ENCODE measurements at places on chromosomes 7 and 10. TPM values are rescaled to one million over a fixed set of nuclear protein-coding genes. Genes with fewer than 3 reads are reported as not detected.

The TAS2R3 gene
- 0.61 TPM for total RNA-seq

The BET1 gene
- 11.2 TPM for total RNA-seq

The FLNC gene
- 552 TPM for total RNA-seq

The SLC13A1 gene
- not detected for total RNA-seq

The POU6F2 gene
- total RNA-seq = 0.16 TPM

The ALOX5 gene
- total RNA-seq = 1.8 TPM

The BBIP1 gene
- 28.3 TPM for total RNA-seq

The HOXA7 gene
- total RNA-seq = not detected

- H3K27me3 ChIP-seq = peaks cover 6% of the 10 kb centered on the region
- no peak for DNase-seq
- no peak overlapping the region for H3K4me3 ChIP-seq
- H3K27ac ChIP-seq = no peak overlapping the region
Measured at GRCh38 chr10:26952094-26952493, 91.3 kb upstream of the ABI1 start.

DNA sequence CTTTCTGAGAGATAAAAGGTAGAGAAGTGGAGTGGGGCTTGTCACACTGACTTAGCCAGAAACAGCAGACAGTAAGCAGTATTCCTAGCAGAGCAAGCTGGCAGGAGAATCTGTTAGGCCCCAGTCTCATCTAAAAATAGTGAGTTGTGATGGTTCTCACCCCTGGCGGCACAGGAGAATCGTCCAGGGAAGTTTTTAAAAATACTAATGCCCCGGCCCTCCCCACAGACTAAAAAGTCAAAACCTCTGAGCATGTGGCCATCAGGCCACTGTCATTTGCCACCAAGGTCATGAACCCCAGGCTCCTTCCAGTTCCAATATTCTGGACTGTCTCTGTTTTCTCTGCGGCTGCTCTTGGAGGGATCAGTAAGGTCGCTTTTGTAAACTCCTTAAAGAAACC, 34.0 kb downstream of the LYZL1 start:
- H3K4me1 ChIP-seq = no peaks in the 10 kb centered on the region
- peak overlapping the region; percentile 77 for H3K27ac ChIP-seq
- no peaks in the 10 kb centered on the region for H3K36me3 ChIP-seq
- peaks cover 5% of the 10 kb centered on the region for H3K27me3 ChIP-seq
- no peak overlapping the region for H3K4me3 ChIP-seq
- DNase-seq = no peak

DNA sequence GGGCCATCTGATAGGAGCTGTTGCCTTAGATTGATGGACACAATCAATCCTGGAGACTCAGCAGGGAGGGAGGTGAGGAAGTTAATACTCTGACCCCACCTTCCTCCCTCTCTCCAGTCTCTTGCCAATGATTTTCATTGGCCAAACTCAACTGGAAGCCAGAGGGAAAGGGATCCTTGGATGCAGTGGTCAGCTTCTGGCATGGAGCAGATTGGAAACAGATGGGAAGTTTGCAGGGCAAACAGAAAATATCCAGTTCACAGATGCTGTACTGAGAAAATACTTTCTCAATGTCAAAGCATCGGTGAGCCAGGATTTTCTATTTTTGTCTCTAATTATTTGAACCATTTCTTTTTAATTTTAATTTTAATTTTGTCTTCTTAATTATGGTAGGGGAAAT, 170.8 kb downstream of the BBS9 start:
- H3K27me3 ChIP-seq = no peaks in the 10 kb centered on the region
- no peaks in the 10 kb centered on the region for H3K4me1 ChIP-seq
- no peak overlapping the region for H3K4me3 ChIP-seq

DNA sequence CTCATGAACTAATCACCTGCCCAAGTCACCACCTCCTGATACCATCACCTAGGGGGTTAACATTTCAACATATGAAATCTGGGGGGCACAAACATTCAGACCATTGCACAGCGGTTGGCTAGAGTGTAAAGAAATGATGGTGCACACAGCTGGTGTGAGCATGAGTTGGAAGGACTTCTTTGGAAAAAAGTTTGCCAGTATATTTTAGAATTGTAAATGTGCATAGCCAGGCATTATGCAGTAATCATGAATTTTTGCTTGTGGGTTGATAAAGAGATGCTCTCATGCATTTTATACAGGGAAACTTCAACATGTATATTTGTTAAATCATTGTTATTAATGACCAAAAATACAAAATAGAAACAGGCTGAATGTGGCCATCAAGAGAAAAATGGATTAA, 100.0 kb downstream of the VWC2 start:
- no peak overlapping the region for H3K4me3 ChIP-seq
- peaks cover 5% of the 10 kb centered on the region for H3K4me1 ChIP-seq
- no peak for DNase-seq
- no peaks in the 10 kb centered on the region for H3K27me3 ChIP-seq
- no peaks in the 10 kb centered on the region for H3K36me3 ChIP-seq

DNA sequence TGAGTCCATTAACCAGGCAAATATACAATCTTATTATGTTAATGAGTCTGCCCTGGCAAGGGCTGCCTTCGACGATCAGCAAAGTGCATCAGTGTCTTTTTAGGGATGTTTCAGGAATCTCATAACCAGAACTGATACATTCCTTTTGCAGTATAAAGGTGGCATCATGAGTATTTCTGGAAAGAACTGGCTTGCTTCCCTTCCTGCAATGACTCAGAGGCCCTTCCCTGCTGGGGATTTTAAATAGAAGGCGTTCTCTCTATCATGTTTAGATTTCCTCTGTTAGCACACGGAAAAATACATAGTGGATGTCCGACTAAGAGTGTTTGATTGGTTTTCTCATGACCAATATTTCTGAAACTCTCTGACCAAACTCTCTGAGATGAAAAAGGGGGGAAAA, 1.8 kb downstream of the NPS start:
- no peaks in the 10 kb centered on the region for H3K4me1 ChIP-seq
- DNase-seq = no peak
- H3K4me3 ChIP-seq = no peak overlapping the region
- no peaks in the 10 kb centered on the region for H3K27me3 ChIP-seq

DNA sequence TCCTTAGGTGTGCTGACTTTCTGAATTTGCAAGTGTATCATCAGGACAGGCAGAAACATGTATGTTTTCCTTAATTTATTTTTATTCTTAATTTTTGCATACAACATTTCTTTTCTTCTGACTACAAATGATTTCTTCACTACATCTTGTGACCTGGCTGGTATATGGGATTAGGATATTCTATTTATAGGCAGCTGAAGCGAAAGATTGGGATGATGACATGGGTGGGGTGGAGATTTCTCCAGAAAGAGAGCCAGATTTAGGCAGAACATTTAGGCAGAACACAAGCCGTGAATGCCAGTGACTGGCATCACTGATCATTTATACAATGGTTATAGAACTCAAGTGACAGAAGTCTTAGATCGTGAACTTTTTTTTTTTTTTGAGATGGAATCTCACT, 256.7 kb downstream of the KLF6 start:
- H3K4me1 ChIP-seq = peaks cover 42% of the 10 kb centered on the region
- peak overlapping the region; percentile 58 for H3K27ac ChIP-seq
- H3K36me3 ChIP-seq = no peaks in the 10 kb centered on the region
- H3K4me3 ChIP-seq = no peak overlapping the region
- H3K27me3 ChIP-seq = no peaks in the 10 kb centered on the region

- no peaks in the 10 kb centered on the region for H3K36me3 ChIP-seq
- no peak for DNase-seq
- H3K27ac ChIP-seq = no peak overlapping the region
- no peak overlapping the region for H3K4me3 ChIP-seq
Measured at GRCh38 chr7:78539825-78540224, 741.3 kb downstream of the PHTF2 start.

DNA sequence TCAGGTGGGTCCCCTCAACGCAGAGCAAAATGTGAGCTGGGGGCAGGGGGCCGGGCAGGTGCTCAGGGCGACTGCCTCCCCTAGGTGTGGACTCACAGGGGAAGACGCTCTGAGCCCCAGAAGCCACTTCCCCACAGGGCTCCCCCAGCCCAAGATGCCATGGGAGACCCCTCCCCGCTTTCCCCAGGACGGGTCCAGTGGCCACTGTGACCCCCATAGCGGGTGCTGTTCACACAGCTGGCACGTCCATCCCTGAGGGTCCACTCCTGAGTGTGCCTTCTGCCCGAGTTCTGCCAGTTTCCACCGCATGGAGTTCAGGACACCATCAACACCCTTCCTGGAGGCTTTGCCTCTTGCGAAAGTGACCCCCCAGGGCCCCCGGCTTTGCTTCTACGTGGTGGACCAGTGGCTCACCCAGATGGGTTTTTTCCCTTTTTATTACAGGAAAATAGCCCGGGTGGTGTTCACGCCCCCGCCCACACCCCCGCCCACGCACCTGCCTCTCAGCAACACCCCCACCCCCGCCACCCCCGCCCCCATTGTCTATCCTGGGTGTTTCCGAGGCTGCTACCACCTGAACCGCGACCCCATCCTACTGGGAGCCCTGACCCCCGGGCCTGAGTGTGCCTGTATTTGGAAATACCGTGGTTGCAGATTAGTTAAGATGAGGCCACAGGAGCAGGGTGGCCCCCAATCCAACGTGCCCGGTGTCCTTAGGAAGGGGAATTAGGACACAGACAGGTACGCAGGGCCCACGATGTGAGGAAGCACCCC, 32.0 kb downstream of the ADAP1 start:
- no peak for DNase-seq
- H3K4me3 ChIP-seq = no peak overlapping the region
- H3K4me1 ChIP-seq = peaks cover 3% of the 10 kb centered on the region
- H3K27me3 ChIP-seq = no peaks in the 10 kb centered on the region
- H3K36me3 ChIP-seq = no peaks in the 10 kb centered on the region

GRCh38 chr7:42082144-42082543, 154.9 kb downstream of the GLI3 start:
- H3K36me3 ChIP-seq = no peaks in the 10 kb centered on the region
- DNase-seq = no peak
- no peak overlapping the region for H3K4me3 ChIP-seq
- no peaks in the 10 kb centered on the region for H3K4me1 ChIP-seq
- H3K27me3 ChIP-seq = no peaks in the 10 kb centered on the region
- no peak overlapping the region for H3K27ac ChIP-seq

DNA sequence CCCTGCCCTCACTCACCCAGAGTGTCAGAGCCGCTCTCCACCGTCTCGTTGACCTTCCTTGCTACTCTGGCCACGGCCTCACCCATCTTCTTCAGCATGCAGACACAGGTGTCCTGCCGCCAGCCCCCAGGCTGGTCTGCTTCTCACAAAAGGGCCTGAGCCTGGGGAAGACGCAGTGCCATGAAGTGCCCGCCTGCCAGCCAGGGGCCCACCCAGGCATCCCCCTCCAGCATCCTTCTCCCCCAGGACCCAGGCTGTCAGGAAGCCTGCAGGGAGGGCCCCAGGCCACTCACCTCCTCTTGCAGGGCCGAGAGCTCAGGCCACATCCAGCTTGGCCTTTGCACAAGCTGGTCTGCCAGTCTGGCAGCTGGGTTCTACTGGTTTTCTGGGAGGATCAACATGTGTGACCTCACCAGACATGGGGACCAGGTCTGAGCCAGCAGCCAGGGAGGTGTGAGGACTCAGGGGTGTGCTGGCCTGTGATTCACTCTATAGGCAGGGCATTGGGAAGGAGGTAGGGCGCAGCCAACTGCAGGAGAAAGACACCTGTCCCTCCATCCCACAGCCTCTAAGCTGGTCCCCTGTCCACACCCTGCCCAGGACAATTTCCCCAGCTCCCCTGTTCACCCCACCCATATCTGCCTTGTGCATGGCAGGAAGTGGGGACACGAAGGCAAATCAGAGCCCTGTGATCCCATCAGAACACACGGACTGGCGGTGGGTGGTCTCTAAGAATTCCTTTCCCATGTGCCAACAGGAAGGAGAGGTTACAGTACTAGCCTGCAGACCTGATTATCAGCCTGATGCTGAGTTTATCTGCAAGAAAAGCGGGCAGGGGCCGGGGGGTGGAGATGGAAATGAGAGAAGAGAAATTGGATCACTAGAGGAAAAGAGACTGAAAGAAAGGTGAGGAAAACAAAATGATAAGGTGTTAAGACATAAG, 5.7 kb downstream of the LRRC20 start:
- peaks cover 42% of the 10 kb centered on the region for H3K4me1 ChIP-seq
- no peak overlapping the region for H3K27ac ChIP-seq
- no peaks in the 10 kb centered on the region for H3K27me3 ChIP-seq
- H3K36me3 ChIP-seq = no peaks in the 10 kb centered on the region

- no peak for DNase-seq
- no peaks in the 10 kb centered on the region for H3K4me1 ChIP-seq
- H3K27me3 ChIP-seq = no peaks in the 10 kb centered on the region
- no peaks in the 10 kb centered on the region for H3K36me3 ChIP-seq
- H3K4me3 ChIP-seq = no peak overlapping the region
Measured at GRCh38 chr7:75835688-75836285, 22.2 kb upstream of the CCL24 start.

- no peaks in the 10 kb centered on the region for H3K36me3 ChIP-seq
- no peaks in the 10 kb centered on the region for H3K27me3 ChIP-seq
- no peak overlapping the region for H3K4me3 ChIP-seq
- no peak overlapping the region for H3K27ac ChIP-seq
Measured at GRCh38 chr10:13827076-13827797, 240.5 kb downstream of the PRPF18 start.

- DNase-seq = no peak
- no peak overlapping the region for H3K27ac ChIP-seq
- no peaks in the 10 kb centered on the region for H3K36me3 ChIP-seq
- H3K4me1 ChIP-seq = no peaks in the 10 kb centered on the region
- no peaks in the 10 kb centered on the region for H3K27me3 ChIP-seq
Measured at GRCh38 chr10:53952698-53953630, 848.1 kb downstream of the PCDH15 start.

DNA sequence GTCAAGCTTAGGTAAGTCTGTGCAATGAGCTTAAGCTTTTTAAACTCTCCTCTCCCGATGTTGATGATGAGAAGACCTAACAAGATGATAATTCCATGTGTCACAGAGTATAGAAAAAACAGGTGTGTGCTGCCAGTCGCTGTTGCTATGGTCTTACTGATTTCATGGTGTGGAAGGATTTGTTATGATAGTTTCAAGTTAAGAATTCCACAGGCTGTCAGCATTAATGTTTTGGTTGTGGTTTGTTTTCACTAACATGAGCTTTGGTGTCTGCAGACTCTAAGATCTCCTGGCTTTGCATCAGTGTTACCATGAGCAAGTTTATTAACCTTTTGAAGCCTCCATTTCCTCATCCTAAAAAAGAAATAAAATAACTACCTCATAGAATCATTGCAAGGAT, 123.7 kb downstream of the NSUN6 start:
- H3K27me3 ChIP-seq = no peaks in the 10 kb centered on the region
- H3K27ac ChIP-seq = no peak overlapping the region
- no peak for DNase-seq
- no peak overlapping the region for H3K4me3 ChIP-seq
- no peaks in the 10 kb centered on the region for H3K36me3 ChIP-seq

DNA sequence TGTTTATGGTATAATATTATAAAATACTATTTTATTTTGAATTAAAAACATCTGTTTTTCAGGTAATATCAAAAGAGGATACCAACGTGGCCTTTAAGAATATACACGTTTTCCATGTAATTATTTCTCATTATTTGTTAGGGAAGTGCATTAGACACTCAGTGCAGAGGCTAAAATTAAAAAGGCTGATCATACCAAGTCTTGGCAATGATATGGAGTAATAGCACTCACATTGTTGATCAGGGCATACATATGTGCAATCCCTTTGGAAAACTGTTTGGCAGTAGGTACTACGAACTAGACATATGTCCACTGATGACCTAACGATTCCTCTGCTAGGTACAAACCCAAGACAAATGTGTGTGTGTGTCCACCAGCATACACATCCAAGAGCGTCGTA, 20.7 kb upstream of the VIPR2 start:
- no peak for DNase-seq
- H3K36me3 ChIP-seq = no peaks in the 10 kb centered on the region
- no peaks in the 10 kb centered on the region for H3K4me1 ChIP-seq
- H3K27ac ChIP-seq = no peak overlapping the region
- H3K4me3 ChIP-seq = no peak overlapping the region

Data from heart right ventricle (tissue), 16 donors.